ENCODE measurements at places on chromosomes 7 and 10.
A peak's percentile ranks its signal among the peaks of the same experiment; 100 is the strongest.

DNA sequence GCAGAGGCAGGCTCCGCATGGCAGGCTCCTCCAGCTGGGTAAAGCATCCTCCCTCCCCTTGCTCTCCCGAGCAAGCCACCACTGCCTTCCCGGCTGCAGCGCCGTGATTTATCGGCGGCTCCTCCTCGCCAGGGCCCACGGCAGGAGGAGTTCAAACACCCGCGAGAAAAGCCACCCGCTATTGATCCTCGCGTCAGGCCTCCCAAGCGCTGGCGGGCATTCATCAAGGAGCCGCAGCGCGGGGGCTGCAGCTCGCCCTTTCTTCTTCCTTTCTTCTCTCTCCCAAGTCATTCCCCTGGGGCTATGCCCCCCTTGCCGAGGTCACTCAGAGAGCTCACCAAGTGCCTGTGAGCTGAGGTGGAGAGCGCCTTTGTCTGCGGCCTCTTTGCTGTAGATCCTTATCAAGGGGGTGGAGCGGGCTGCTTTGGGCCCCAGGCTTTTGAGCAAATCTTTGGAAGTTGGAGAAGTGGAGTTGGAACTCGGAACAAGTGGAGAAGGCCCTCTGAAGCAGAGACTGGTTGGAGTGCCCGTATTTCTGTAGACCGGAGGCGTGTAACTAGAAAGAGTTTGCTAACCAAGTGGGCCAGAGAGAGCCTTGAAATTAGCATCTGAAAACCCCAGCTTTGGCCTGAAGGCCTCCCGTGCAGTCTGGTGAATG, 107.2 kb upstream of the PPIF start:
- no peak for DNase-seq

- DNase-seq = no peak
Observed at GRCh38 chr7:142094861-142095260, 16.7 kb upstream of the MGAM2 start.

GRCh38 chr7:49778731-49779270, 5.4 kb downstream of the VWC2 start:
- no peak for DNase-seq

DNA sequence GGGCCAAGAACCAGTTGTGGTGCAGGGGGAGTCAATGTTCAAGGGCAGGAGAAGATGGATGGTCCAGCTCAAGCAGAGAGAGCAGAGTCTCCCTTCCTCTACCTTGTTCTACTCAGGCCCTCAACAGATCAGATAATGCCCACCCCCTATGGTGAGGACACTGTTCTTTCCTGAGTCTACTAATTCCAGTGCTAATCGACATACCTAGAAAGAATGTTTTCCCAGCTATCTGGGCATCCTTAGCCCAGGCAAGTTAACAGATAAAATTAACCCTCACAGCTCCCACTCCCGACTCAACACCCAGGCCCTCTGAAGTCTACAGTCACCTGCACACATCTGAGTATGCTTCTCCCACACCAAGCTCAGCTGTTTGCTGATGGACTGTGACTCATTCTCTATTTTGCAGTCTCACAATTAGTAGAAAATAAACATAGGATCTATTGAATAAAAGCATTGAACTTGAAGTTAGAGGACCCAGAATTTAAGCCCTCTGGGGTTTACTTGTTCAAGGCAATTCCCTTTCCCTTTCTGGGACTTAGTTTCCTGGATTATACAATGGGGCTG, 17.1 kb downstream of the COL13A1 start:
- no peak for DNase-seq

GRCh38 chr7:110871856-110872255, 219.1 kb upstream of the LRRN3 start:
- DNase-seq = no peak

DNA sequence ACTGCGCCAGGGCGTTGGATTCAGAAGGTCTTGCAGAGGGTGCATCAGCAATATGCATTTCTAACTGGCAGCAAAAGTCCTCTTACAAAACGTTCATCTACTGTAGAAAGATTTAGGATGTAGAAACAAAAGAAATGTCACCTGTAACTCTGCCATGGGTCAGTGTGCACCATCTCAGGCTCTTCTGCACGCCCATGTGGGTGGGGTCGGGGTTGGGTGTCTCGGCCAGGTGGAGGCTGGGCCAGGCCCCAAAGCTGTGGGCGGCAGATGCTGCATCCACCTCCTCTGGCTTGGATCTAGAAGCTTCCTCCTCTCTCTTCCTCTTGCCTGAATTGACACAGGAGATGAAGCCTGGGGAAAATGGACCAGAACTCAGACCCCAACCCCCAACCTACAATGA, 111.3 kb upstream of the PPP2R2D start:
- DNase-seq = no peak

- no peak for DNase-seq
Observed at GRCh38 chr7:77887567-77887966, 89.0 kb downstream of the PHTF2 start.

DNA sequence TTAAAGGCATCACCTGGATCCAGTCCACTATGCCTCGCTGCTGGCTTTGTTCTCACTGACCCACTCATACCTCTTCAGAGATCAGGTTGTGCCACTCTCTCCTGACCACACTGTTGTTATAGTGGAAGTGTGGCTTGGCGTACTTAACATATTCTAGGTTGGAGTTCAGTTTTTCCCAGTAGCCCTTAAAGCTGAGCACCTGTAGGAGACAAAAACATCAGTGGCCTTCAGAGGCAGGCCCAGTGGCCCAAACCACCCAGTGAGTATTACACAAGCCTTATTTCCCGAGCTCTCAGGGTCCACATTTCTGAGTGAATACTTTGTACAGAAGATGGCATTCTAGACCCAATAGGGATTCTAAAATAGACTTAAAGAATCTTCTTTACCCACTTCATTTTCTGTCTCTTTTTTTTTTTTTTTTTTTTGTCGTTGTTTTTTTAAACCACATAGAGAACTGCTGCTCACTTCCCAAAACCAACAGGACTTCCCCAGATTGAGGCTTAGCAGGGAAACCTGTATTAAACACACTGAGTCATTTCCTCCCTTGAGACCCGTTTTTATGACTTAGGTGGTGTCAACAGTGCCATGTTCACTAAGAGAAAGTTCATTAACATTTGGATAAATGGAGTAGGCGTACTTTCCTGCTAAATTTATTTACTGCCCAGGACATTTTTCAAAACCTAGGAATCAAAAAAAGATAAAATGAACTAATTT, 85.8 kb downstream of the GSAP start:
- peak; percentile 60 for DNase-seq

DNA sequence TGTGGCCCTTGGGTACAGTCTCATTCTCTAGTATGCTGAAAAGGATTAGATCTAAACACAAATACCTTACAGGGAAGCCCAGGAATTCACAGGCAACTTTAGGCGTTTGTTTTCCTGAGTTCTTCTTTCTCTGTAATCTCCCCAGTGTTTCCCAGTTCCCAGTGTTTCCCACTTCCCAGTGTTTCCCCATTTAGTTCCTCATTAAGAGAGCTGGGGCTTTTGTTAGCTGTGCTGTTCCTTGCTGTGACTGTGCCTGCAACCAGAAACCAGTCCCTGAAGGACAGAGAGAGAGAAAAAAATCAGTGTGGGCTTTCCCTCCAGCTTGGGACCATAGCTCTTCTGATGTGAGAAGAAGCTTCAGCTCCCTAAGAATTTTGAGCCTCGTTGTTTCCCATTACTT, 802.9 kb upstream of the COBL start:
- no peak for DNase-seq

- no peak for DNase-seq
Observed at GRCh38 chr7:80675090-80675489, 36.6 kb downstream of the CD36 start.

DNA sequence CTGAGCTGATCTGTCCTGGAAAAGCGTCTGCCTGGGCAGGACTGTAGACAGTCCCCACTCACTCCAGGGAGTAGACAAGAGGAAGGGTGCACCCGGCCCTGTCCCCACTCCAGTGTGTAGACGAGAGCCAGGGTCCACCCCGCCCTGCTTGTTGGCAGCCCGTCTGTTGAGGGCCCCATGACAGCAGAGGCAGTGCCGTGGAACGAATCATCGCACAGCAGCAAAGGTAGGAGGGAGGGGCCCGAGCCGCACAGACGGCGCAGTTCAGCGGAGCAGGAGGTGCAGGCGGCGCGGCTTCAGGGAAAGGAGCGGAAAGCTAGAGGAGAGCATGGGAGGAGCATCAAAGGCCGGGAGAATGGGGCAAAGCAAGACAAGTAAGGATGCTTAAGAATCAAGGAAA, 93.0 kb downstream of the DYNC2I1 start:
- DNase-seq = no peak

DNA sequence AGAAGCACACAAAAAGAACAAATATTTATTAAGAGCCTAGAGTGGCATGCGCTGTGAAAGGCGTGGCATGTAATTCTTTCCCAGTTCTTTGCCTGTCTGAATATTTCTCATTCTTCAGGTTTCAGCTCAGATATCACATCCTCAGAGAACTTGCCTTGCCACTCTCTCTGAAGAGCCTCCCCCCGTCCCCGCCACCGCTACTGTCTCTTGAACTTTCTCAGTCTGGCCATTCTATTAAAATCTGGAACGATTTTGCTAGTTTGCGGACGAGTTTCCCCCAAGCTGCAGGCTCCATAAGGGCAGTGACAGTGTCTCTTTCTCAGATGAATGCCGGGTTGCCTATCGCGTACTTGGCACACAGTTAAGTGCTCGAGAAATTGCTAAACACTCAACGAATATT, 787 bp upstream of the PLEKHA1 start:
- DNase-seq = no peak

DNA sequence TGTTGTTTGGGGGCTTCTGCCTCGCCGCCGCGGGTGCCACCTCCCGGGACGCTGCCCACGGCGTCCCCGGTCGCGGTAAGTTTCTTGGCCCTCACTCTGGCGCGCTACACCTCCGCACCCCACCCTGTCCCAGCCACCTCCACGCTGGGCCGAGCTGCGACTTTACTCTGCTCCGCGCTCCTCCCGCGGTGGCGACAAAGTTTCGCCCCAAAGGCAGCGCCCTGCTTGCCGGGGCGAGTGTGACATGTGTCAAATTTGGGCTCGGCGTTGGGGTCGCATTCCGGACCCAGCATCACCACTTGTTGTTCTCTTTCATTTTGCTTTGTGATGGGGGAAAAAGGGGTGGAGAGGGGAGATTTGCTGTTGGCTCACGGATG, 167.7 kb upstream of the PPP1R3A start:
- DNase-seq = peak; percentile 46

GRCh38 chr10:131203456-131204357, 107.8 kb downstream of the TCERG1L start:
- DNase-seq = no peak

GRCh38 chr7:47795631-47796030, 152.6 kb downstream of the PKD1L1 start:
- no peak for DNase-seq

GRCh38 chr10:61376377-61376776, 76.8 kb downstream of the TMEM26 start:
- DNase-seq = no peak

GRCh38 chr7:1719913-1720312, 49.8 kb downstream of the ELFN1 start:
- DNase-seq = no peak

GRCh38 chr7:155456738-155457543, 988 bp upstream of the EN2 start:
- peak; percentile 61 for DNase-seq

Data from suppressor macrophage (primary cell).